ENCODE measurements at places on chromosomes 13 and 19.

GRCh38 chr19:45103156-45103507 is 10.2 kb downstream of the PPP1R37 start:
- peak; percentile 66 for DNase-seq

- no peak for DNase-seq
These were observed 29.0 kb upstream of the MIER2 start for GRCh38 chr19:373391-374182.

- peak; percentile 41 for DNase-seq
These were observed 5.9 kb upstream of the DIRAS1 start for GRCh38 chr19:2726904-2727639.

DNA sequence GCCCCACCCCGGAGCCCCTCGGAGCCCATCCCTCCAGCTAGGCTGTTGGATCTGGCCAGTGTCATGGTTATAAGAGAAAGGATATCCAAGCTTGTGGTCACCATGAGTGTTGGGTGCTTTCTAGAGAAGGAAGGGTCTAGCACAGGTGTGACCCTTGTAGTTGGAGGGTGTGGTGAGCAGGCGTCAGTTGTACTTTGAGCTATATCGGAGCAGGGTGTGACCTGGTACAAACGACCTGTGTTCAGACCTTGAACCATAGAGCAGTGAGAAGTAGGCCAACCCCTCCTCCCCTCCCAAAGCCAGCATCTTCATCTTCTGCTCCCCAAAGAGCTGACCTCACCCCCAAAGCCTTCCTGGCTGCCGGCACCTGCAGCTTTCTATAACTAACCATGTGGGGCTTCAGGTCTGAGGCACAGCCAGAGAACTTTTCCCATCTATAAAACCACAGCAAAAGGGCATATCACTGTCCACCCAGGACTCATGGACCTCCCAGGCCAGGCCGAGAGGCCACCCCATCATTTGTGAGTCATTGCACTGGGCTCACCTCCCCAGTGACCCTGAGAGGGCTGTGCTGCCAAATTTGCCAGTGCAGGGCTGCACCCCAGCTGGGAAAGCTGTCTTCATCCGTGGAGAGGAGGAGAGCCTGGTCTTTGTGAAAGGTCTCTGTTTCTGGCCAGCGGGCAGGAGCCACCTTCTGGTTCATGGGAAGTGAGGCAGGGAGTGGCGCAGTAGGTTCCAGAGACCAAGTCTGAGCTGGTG is 14.2 kb downstream of the RAB8A start:
- DNase-seq = no peak

- no peak for DNase-seq
These were observed 68.9 kb upstream of the TDRD3 start for GRCh38 chr13:60328073-60328472.

DNA sequence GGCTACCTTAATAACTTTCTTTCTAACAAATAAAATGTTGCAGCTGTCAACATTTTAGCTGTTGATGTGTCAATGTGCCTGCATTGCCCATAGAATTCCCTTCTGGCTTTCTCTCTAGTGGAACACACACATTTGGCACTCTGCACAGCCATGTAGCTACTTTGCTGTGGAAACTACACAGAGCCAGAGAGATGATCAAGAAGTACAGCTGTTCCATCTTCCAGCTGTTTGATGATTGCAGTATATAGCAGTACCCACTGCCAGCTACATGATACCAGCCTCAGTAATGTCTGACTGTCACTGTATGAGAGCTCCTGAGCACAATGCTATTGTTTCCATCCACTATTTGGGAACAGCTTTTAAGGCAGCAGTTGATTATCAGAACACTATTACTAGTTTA is 843.0 kb downstream of the PCDH17 start:
- DNase-seq = no peak

DNA sequence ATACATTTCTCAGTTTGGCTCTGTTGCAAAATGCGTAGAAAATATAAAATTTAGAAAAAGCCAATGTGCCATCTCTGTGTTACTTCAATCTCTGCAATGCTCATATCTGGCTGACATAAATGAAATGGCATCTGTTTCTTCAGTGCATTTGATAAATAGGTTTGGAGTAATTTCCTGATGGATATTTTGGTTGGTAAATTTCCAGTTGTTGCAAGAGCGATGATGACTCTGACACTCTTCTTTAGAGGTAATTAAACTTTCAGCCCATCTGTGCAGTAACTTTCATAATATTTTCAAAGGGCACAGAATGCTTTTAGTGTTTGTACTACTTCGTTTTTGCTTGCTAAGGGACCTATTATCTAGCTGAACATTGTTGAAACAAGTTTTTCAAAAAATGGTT is 1286.4 kb downstream of the PCDH9 start:
- DNase-seq = no peak

All from B cell (primary cell).